ENCODE measurements at places on chromosomes 7 and 10. TPM values are rescaled to one million over a fixed set of nuclear protein-coding genes. Genes with fewer than 3 reads are reported as not detected.

The CDH23 gene
- 0.13 TPM for total RNA-seq

The NCF1 gene
- 0.63 TPM for total RNA-seq

The ZNF503 gene
- 25.1 TPM for total RNA-seq

The PVRIG gene
- total RNA-seq, result not detected

The TMEM213 gene
- total RNA-seq, result not detected

The HK1 gene
- 62.6 TPM for total RNA-seq

The ZNF25 gene
- total RNA-seq, result 2.6 TPM

The C1QL3 gene
- 0.13 TPM for total RNA-seq

The ITGA8 gene
- 0.25 TPM for total RNA-seq

The APBB1IP gene
- 0.49 TPM for total RNA-seq

The ASIC3 gene
- not detected for total RNA-seq

The LBX1 gene
- not detected for total RNA-seq

The ANKRD1 gene
- total RNA-seq, result 108 TPM

The ASZ1 gene
- total RNA-seq, result not detected

The FAM25A gene
- total RNA-seq, result not detected

The DUS4L gene
- total RNA-seq, result 8.1 TPM

The UPP1 gene
- 39.6 TPM for total RNA-seq

The TRIM50 gene
- total RNA-seq, result not detected

The PITX3 gene
- total RNA-seq, result 1.8 TPM

The GPC2 gene
- total RNA-seq, result 4.4 TPM

The MRLN gene
- total RNA-seq, result not detected

The AMPH gene
- total RNA-seq, result 0.49 TPM

The LRGUK gene
- total RNA-seq, result 0.13 TPM

The SAMD9 gene
- 0.98 TPM for total RNA-seq

The GFRA1 gene
- 25.3 TPM for total RNA-seq

The DKK1 gene
- 13.7 TPM for total RNA-seq

The CH25H gene
- total RNA-seq, result not detected

The SLC26A3 gene
- not detected for total RNA-seq

The SPDYE16 gene
- not detected for total RNA-seq

The FOXP2 gene
- 1.1 TPM for total RNA-seq

The C10orf71 gene
- total RNA-seq, result not detected

The HTR7 gene
- total RNA-seq, result 0.49 TPM

The SLC29A3 gene
- 1.6 TPM for total RNA-seq

The GIMAP7 gene
- total RNA-seq, result not detected

The EVX1 gene
- total RNA-seq, result not detected

The CTAGE8 gene
- total RNA-seq, result 1.6 TPM

The MYL10 gene
- not detected for total RNA-seq

The CHST3 gene
- 45.5 TPM for total RNA-seq

The CDHR3 gene
- total RNA-seq, result 1.1 TPM

The SPDYE8 gene
- not detected for total RNA-seq

The PTF1A gene
- total RNA-seq, result not detected

The CADPS2 gene
- 6.4 TPM for total RNA-seq

The BLNK gene
- total RNA-seq, result not detected

The SHTN1 gene
- total RNA-seq, result 8.7 TPM

The SLC39A12 gene
- total RNA-seq, result not detected

The RAMP3 gene
- total RNA-seq, result not detected

The VPS41 gene
- total RNA-seq, result 19.8 TPM

The WDR86 gene
- 43.2 TPM for total RNA-seq

The FAM107B gene
- total RNA-seq, result 8.7 TPM

The HOXA13 gene
- not detected for total RNA-seq
